ENCODE measurements at places on chromosomes 5 and 9.
A peak's percentile ranks its signal among the peaks of the same experiment; 100 is the strongest.

DNA sequence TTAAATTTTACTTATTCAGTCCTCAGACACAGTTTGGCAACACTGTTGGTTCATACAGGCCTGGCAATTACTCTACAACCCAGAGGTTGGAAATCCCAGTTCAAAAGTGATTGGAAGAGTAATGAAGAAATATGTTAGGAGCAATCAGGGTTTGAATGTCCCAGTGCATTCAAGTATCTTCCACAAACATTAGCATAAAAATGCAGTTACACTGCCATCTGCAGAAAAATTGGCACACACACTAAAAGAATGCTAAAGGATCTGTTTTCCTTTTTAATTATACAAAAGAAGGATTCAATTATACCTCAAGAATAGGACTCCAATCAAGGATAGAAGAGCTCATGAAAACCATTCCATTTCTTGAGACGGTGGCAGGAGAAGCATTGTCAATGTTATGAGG, 130.2 kb downstream of the DNAH5 start:
- no peak for DNase-seq

DNA sequence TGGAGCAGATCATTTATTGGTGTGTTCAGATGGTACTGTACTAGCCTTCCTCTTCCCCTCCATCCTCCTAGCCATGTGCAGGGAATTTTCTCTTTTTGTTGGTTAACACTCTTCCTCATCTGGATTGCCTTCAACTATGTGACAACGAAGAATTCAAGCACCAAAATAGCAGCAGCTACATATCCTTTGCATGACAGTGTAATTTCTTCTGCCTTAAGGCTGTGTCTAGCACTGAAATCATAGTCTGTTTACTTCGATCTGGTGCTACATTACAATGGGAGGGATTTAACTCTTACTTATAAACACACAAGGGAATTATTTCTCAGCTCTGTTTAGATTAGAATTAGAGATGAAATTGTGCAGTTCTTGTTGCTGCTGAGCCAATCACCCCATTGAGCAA, 260.4 kb downstream of the ARL15 start:
- DNase-seq, result no peak

GRCh38 chr5:138243794-138244193, 30.6 kb downstream of the GFRA3 start:
- no peak for DNase-seq

- no peak for DNase-seq
Observed at GRCh38 chr9:38700695-38701094, 19.2 kb downstream of the FAM240B start.

GRCh38 chr5:122468351-122469116, 156.5 kb downstream of the SNCAIP start:
- no peak for DNase-seq

DNA sequence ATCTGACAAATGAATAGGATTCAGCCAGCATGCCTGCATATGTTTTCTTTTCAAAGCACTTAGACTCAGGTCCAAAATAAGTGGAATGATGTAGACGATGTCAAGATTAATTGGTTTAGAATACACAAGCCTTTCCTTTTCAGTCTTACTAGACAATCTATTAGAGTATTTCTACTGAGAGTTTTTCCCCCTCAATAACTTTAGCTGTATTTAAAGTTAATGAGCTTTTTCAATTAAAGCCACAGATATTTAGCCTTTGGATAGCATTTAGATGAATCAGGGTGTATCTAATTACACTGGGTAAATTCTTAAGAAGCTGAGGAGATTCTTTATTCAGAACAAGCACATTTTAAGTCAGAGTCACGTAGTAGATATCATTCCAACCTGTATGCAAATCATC, 198.7 kb upstream of the MPDZ start:
- DNase-seq, result no peak

DNA sequence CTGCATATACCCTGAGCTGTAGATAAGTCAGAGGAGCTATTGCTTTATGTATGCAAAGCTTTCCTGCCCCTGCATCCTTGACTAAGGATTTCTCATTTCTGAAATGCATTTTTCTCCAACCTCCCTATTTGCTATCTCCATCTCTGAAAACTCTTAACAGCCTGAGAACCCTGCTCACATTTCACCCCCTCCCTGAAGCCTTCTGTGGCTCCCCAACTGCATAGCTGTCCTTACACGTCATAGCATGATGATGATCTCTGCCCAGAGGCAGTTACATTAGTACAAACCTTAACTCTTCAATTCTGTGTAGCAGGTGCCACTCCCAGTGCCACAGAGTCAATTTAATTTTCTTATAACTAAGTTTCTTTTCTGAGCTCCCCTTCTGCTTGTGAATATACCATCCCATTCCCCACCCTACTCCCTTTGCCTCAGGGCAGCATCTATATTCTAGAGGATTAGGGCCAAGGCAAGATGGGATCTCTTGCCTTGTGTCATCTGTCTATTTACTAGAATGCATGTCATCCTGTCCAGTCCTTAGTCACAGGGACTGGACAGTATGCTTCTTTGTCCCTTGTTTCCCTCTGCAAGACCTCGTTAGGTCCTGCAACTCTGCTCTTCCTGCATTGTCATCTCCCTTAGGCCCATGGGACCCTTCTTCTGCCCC, 149.7 kb upstream of the SPRY4 start:
- DNase-seq, result no peak

- no peak for DNase-seq
Observed at GRCh38 chr9:106897236-106897635, 34.3 kb downstream of the ZNF462 start.

- no peak for DNase-seq
Observed at GRCh38 chr9:130583271-130583670, 3.9 kb downstream of the FUBP3 start.

GRCh38 chr9:8883321-8883720, 1083.7 kb upstream of the DMAC1 start:
- DNase-seq, result no peak

DNA sequence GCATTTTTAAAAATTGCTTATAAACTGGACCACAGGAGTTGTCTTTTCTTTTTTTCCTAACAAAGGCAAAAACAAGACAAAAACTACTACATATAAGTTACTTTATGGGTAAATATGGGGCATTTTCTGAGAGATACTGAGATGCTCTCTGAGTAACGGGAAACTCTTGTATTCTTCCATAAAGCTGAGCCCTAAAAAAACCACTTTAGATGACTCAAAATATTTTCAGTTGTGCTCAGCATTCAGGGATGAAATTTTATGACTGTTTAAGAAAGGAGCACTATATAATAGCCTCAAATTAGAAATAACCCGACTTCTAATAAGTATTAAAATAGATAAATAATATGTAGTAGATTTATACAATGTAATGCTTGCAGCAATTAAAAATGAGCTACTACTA, 644.5 kb downstream of the KCTD16 start:
- no peak for DNase-seq

DNA sequence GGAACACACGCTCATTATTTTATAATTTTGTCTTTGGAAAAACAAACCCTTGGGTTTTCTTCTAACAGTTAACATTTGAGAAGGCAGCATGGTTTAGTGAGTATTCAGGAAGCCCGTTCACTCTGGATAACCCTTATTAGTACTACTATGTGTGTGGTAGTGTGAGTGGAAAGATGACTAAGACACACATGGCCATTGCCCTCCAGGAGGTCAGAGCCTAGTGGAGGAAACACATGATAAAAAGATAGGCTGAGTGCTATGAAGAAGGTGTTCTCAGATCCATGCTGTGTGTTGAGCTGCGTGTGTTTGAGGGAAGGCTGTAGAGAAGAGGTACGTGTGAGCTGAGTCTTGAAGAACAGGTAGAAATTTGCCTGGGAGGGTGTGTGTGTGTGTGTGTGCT, 8.4 kb downstream of the C5orf47 start:
- DNase-seq, result no peak

DNA sequence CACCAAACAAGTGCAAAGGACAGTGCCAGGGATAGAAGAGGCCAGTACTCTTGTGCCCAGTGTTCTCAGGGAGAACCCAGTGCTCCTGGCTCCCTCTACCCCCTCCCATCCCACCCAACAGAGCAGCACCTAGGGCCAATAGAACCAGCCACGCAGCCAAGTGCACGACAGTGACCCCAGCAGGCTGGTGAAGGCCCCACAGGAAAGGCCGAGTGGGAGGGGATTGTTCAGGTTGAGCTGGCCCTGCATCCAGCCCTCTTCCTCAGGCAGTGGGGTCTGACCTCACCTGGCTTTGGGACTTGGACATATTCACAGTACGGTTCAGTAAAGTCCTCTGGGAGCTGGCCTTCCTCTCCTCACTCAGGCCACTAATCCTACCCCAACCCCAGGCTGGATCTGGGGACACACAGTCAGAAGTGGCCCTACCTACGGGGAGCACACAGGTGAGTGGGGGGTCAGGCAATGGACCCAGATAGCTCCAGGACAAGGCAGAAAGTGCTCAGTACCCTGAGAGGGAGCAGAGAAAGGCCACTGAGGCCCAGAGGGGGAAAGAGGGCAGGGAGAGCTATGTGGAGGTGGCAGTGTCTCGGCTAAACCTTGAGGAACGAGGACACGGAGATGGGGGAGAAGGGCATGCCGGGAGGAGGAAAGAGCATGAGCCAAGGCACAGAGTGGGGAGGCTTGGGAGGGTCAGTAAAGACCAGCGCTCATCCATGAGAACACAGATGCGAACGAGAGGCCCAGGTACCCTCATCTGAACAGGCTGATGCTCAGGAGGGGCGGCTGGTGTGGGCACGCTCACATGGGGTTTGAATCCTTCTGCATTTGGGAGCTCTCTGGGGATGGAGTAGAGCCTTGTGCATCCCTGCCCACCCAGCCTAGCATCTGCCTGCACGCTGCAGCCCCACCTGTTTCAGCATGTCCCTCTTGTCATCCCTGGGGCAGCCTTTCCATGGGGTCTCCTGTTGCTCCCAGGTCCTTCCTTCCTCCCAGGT, 25.6 kb downstream of the POLR1E start:
- peak; percentile 72 for DNase-seq

DNA sequence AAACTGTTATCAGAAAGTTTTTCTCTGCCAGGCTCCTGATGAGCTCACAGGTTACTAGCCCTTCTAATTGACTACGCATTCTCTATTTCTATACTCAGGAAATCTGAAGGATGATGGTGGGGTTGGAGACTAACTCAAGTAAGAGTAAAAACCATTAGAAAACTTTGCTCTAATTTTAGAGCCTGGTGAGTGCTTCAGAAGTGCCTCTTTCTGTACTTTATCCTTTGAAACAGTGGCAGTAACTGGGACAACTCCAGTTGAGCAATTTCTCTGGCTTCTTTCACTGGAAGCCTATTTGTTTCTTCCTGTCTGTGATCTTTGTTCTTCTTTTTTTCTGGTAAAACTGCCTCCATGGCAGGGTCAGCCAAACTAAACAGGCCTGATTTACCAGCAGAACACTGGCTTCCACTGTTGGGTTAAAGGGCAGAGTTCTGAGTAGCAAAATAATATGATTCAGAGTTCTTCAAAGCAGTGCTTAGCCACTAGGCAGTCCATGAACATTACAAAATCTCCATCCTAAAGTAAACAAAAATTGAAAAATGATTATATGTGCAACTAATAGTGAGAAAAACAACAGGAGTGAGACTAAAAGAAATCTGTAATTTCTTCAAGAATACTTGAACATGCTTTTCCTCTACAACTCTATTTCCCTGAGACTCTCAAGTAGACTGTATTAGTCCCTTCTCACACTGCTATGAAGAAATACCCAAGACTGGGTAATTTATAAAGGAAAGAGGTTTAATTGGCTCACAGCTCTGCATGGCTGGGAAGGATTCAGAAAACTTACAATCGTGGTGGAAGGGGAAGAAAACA, 79.8 kb downstream of the MROH2B start:
- no peak for DNase-seq

DNA sequence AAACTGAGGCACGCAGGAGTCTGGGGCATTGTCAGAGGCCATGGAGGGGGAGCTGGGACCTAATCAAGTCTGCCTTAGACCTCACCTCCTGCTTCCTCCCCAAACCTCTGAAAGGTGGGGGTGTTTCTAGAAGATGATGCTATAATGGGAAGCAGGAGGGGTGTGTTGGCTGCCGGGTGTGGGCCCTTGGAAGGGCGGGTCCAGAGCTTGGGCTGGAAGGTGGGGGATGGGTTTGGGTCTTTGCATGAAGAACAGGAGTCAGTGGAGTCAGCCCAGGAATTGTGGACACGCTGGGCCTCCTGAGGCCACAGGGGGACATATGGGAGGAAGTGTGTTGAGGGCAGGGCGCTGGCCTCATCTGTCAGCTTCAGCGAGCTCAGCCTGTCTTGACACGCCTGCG, 101.0 kb upstream of the FCN2 start:
- no peak for DNase-seq

DNA sequence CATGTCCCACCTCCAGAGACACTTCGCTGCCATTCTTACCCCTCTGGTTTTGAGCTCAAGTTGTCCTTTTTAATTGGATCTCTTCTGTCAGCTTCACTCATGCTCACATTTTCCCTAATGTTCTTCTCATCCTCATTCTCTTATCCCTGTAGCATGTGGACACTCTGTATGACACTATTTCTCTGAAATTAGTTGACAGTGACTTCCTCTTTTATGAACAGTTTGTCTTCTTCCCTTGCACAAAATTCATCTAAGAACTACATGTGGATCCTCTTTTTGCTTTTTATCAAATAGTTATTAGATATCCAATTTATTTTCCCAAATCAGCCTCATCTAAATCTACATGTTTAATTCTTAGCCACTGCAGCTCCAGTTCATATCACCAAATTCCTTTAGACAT, 676.2 kb downstream of the MAT2B start:
- no peak for DNase-seq

GRCh38 chr5:60978968-60979367, 34.0 kb downstream of the NDUFAF2 start:
- DNase-seq, result no peak

DNA sequence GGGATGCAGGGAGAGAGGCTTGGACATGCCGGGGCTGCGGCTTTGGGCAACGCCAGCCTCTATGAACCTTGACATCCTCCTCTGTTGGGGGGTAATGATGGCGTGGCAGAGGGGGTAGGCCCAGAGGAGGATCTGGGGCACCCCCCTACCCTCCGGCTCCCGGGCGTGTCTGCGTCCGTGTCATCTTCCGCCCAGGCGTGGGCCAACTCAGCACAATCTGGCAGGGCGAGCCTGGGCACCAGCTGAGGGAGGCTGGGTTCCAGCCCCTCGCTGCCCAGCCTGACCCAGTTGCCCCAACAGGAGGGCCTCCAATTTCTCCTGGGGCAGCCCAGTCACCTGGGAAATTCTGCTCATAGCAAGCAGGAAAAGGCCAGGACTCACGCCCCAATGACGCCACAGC, 62.9 kb upstream of the IL17B start:
- DNase-seq, result no peak

GRCh38 chr5:143188692-143189091, 214.8 kb downstream of the NR3C1 start:
- DNase-seq, result no peak

DNA sequence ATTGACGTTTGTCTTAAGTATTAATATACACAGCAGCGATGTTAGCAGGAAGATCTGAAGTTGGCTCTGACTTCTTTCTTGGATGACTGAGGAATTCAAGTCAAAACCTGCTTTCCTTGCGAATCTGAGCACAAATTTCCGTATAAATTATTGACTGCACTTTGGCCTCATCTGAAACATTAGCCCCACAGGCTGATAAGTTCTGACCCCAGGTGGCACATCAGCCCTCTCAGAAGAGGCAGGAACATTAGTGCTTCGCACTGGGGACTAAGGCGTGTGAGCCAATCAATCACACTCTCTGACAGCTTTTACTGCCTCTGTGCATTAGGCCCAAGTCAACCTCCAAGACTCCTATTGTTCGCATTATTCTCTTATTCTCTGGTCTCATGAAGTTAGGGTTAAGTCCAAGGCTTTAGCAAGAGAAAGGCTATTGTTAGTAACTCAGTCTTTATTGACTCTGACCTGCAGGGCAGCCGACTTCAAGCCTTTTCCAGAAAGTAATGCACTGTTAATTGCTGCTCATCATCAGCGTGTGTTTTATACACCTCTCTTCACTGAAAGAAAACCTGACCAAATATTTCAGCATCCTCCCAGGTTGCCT, 84.2 kb downstream of the ZNF608 start:
- DNase-seq, result no peak

All from H1 (cell line).